ENCODE measurements at places on chromosomes 7 and 10.

GRCh38 chr10:36779238-36779846 is 346.1 kb upstream of the ANKRD30A start:
- DNase-seq, result no peak

DNA sequence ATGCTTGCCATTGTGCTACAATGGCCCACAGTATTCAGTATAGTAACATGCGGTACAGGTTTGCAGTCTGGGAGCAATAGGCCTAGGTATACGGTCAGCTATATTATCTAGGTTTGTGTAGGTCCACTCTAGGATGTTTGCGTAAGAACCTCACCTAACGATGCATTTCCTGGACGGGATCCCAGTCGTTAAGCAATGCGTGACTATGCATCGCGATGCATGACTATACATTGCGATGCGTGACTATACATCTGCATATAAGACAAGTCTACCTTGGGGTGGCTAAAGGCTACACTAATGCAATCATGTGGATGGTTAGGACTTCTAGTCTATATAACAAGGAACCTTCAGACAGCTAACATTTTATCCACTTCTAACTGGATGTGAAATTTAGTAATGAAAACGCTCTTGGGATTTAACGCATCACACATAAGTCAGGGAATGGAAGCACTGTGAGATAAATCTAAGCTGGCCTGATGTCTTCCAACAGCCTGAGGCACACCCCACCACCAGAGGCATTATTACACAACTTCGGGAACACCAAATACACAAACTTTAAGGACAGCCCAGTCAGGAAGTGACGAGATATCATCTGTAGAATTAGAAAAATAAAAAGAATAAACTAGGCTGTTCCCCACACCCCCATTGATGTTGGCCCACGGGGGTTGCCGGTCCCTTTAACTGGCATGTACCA is 9.2 kb downstream of the GNA12 start:
- no peak for DNase-seq

- DNase-seq, result no peak
Observed at GRCh38 chr10:100038561-100039071, 28.9 kb upstream of the DNMBP start.

- no peak for DNase-seq
Observed at GRCh38 chr10:23376229-23376655, 31.6 kb upstream of the C10orf67 start.

- DNase-seq, result no peak
Observed at GRCh38 chr7:149253665-149254064, 8.3 kb upstream of the ZNF783 start.

GRCh38 chr7:74023786-74024185 is 4.2 kb upstream of the ELN start:
- no peak for DNase-seq

DNA sequence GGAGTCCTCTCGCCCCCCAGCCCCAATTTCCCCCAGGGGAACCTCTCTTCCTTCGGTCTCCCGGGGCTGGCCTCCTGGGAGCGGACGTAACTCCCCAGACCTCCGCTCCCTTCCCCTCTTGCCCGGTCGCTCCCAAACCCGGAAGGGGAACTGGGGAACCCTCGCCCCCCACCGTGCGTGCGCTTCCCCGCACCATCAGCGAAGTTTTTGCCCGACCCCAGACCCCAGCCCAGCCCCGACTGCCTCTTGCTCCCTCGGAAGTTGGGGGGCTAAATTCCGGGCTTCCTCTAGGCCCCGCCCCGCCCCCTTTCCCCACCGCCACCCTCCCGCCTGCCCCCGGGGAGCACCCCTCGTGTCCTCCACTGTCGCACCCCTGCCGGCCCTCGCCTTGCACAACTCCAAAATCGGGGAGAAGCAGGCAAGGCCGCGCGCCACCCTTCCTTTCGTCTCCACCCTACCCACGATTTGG is 436 bp downstream of the GNB2 start:
- DNase-seq, result no peak

DNA sequence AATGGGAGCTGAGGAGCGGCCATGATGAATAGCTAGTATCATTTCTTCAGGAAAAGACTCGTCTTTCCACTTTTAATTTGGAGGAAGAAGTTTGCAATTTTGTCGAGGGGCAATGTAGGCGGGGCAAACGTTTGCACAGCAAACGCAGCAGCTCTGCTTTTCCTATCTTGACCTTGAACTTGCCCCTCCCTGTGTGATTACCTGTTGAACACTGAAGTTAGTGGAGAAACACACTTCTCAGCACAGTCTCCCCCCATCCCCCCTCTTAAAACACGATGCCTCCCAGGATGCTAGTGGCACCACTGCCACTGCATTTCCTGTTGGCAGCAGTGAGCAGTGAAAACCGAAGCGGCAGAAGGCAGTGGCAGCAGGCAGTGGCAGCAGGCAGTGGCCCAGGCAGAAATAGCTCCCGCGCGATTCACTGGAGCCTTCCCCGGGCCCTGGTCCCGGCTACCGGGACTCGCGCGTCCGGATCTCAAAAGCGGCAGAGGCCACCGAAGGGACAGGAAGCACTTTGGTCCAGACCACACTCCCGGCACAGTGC is at the start of gene EPDR1:
Gene EPDR1 (plus strand): TSS at position 336 of the 544 bp plus-strand sequence. CDS start 300 bp downstream, outside the sequence.
- peak; percentile 33 for DNase-seq

GRCh38 chr10:77529050-77529576 is 108.5 kb downstream of the KCNMA1 start:
- no peak for DNase-seq

DNA sequence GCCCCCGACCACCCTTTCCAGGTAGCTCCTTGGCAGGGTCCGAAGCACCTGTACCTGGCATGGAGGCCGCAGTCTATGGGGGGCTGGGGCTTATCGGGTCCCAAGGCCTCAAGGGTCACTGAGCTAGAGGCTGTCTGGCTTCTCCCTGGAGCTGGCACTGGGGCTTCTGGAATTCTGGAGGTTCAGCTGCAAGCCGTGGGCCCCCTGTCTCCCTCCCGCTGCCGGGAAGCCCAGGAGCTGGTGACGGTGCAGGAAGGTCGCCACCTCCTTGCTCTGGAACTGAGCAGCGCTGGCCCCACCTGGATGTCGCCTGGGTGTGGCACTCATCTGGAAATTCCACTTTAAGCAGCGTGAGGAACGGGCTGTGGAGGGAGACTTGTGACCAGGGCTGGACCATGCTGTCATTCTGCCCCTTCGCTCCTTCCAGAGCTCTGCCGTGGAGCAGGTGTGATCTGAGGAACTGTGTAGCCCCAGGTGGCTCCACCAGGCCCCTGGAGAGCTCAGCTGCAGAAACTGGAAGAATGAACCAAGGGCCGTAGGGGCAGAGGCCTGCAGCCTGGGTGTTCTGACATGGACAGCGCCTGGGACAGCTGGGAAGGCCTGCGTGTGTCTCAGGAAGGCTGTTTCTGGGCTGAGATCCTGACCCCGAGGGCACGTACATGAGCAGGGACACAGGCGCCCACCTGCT is 129.7 kb upstream of the PPP2R2D start:
- DNase-seq, result no peak

GRCh38 chr10:110008518-110009339 is 945 bp downstream of the ADD3 start:
- DNase-seq, result no peak

DNA sequence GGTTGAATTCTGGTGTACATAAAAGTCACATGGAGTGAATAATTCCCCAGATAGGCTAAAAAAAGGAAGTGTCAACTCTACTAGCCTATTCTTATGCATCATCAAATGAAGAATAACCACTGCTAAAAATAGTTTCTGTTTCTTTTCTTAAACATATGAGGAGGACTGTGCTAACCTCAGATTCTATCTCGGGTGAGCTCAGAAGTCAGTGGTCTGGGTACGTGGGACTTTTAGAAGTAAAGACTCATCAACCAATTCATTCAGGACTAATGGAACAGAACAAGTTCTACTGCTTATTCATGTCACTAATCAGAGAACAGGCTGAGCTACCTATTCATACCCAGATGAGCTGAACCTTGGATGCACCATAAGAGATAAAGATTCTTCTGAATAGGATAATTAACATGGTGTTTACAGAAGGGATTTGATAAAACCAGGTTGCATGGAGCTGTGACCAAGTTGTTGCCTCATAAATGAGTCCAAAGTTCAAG is 9.5 kb upstream of the ASAH2 start:
- DNase-seq, result no peak

Measured in amygdala (tissue), 56 donors.